Islet precursor cell (in vitro differentiated cells): ENCODE measurements at places on chromosomes 7 and 10.
A peak's percentile ranks its signal among the peaks of the same experiment; 100 is the strongest.

- DNase-seq, result no peak
These were observed 5.6 kb downstream of the PARP12 start for GRCh38 chr7:140057143-140057535.

GRCh38 chr10:33293531-33294170, 40.8 kb downstream of the NRP1 start:
- no peak for DNase-seq

GRCh38 chr7:122261442-122261841, 43.1 kb downstream of the FEZF1 start:
- DNase-seq, result no peak

GRCh38 chr7:100888988-100889750, at the start of gene UFSP1:
TSS of gene UFSP1 (minus strand) at chr7:100889715. CDS start at chr7:100889271, 444 bp downstream.
- no peak for DNase-seq

DNA sequence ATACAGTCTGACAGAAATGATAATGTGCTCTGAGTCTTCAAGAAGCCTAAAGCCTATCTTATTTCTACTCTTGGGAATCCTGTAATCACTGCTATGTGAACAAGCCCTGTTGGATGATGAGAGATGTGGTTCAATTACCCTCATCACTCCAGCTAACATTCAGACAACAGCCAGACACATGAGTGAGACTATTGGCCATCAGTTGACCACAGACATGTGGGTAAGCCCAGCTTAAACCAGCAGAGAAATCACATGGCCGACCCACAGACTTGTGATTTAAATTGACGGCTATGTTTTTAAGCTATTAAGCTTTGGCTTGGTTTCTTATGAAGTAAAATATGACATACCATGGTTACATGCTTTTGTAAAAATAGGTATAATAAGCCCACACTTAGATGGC, 2.6 kb downstream of the MBL2 start:
- no peak for DNase-seq

- DNase-seq, result no peak
These were observed 13.2 kb upstream of the AQP1 start for GRCh38 chr7:30898411-30898810.

GRCh38 chr10:58780476-58780875, 267.8 kb downstream of the BICC1 start:
- DNase-seq, result no peak

- no peak for DNase-seq
These were observed 37.8 kb downstream of the DPYSL4 start for GRCh38 chr10:132224343-132225072.

- peak; percentile 50 for DNase-seq
These were observed 3.1 kb upstream of the HOXA10 start for GRCh38 chr7:27176962-27177794.

- DNase-seq, result no peak
These were observed 42.4 kb downstream of the CRCP start for GRCh38 chr7:66157060-66157459.

DNA sequence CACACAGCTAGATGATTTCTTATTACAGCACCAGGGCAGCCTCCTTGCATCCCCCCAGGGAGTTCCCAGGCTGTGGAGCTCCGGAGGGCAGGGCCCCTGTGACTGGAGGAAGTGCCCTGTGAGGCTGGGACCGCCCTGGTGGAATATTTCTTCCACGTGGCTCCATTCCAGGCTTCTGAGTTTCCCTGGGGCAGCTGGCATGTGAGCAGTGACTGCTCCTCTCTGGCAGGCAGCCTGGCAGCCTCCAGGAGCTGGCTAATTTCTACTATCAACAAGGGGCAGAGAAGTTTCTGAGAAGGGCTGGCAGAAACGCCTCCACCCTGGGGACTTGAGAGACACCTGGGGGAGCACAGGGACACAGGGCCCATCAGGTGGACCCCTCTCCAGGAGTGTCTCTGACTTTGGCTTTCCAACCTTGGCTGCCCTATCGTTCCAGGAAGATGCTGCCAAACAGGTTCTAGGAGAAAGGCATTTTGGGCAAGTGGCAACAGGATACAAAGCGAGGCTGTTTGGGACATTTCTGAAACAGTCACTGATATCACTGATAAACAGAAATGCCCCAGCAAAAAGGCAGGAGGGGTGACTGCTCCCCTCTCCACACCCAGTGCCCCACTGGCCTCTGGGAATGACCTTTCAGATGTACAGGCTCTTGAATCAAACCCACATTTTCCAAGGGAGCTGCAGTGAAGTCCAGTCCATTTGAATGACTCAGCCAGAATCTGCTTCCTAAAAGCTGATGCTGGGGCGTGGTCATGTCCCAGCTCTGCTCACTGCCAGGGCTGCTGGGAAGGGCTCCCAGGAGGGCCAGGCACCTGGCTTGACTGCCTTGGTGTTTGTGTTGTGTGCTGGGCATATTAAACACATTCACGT, 16.1 kb downstream of the MYOF start:
- DNase-seq, result peak; percentile 95

GRCh38 chr7:112252691-112253090, 46.2 kb downstream of the ZNF277 start:
- no peak for DNase-seq

- no peak for DNase-seq
These were observed 97.2 kb upstream of the LRRC4 start for GRCh38 chr7:128128401-128128800.

- DNase-seq, result no peak
These were observed 210.7 kb downstream of the ADK start for GRCh38 chr10:74361678-74362077.

GRCh38 chr10:92208736-92209135, 82.1 kb downstream of the CPEB3 start:
- DNase-seq, result no peak

- no peak for DNase-seq
These were observed 108.4 kb downstream of the C10orf90 start for GRCh38 chr10:126561921-126562680.

DNA sequence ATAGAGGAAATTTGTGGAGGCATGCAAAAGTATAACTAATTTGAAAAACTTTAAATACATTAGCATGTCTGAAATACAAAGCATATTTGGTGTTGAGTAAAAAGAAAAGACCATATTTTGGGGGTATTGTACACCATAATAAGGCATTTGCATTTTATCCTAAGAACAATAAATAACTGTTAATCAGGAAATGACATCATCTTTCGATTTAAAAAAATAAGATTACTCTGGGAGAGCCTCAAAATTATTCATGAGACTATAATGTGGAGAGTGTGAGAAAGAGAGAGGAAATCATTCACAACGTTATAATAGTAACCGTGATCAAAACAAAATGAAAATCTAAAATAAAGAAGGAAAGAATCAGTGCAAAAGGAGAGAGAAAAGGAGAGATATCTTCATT, 712.3 kb upstream of the POT1 start:
- DNase-seq, result no peak

DNA sequence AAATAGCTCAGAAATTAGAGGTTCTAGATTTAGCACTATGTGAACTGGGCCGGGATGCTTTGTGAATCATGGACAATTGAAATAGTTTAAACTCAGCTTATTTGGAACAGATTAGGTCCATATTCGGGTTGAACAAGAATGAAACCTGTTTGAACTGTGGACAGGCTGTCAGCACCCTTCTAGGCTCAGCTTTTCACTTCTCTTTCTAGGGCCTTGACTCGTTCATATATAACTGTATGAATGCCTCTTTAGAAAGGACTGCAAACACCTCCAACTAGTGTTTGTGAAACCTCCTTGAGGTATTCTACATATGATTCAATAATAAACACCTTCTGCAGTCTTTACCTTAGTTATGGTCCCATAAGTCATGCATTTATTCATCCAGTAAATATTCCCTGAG, 115.6 kb downstream of the REEP3 start:
- DNase-seq, result no peak

GRCh38 chr10:8296090-8296733, 241.7 kb downstream of the GATA3 start:
- peak; percentile 91 for DNase-seq

GRCh38 chr7:127392182-127392565, 334 bp downstream of the ZNF800 start:
- DNase-seq, result peak; percentile 70

DNA sequence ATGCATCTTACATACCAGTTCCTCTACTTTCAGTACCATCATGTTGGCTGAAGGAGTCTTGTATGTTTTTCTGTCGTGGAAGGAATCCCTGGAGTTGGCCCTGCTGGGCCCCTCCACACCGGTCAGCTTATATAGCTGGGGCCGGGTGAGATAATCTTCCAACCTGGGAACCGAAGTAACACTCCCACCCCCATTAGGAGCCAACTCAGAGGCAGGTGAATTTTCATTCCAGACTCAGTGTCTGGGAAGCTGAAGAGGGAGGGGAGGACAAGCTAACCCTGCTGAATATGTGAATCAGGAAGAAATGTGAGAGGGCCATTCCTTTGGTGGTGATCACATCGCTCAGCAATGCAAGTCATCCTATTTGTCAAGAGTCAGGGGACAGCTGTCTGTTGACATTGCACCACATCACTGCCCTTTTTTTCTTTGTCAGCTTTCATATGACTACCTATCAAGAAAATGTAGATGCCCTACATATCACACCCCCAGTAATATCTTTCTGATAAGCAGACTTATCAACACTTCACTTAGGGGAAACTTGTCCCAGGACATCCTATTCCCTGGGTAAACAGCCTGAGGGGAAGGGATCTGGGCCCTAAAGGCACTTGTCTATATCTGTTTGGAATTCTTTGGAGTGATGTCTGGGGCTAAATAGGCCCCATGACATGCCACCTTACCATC, at the start of gene ANKRD1:
Gene ANKRD1, minus strand, starts transcription at position 102 of the 681 bp plus-strand sequence. Its CDS starts 60 bp downstream, at position 42.
- DNase-seq, result peak; percentile 98

DNA sequence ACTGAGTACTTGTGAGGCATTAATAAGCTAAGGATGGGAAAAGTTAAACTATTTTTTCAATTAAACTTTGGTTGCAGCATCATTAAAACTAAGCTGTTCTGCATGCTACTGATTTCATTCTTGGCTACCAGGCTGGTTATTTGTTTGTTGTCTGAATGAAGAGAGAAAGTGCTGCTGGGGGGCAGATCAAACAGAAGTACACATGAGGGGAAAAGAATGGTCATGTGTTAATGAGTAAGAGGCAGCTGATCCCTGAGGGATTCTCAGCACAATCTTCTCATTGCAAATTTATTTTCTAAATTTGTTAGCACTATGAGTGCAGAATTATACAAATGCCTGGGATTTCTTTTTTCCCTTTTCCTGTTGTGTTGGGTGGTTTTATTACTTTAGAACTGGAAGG, 213.2 kb upstream of the HPS1 start:
- DNase-seq, result no peak

GRCh38 chr10:94108200-94108599, 114.5 kb downstream of the PLCE1 start:
- no peak for DNase-seq

DNA sequence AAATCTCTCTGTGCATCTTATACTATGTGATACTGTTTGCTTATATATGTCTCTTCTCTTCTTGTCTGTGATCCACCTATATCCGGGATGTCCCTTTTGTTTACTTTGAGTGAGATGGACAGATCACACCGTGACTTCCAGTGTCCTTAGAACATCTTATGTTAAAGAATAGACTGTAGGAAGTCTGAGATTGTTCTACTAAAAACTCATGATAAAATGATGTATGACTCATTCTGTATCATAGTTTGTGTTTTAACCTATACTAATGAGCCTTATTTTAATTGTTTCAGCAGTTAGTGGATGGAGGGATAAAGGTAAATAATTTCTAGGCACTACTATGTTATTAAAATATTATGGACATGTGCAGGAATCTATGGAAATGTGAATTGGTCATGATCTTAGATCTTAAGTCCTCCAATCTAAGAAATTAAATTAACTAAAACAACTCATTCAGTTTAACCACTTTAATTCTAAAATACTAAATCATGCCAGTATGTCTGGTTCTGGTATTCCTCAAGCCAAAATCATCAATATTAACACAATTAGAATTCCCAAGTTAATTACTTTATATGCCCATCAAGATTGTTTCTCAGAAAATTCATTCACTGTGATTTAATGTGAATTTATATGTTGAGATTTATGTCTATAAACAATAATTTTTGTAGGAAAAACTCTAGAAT, 32.0 kb downstream of the ITGB8 start:
- DNase-seq, result no peak

DNA sequence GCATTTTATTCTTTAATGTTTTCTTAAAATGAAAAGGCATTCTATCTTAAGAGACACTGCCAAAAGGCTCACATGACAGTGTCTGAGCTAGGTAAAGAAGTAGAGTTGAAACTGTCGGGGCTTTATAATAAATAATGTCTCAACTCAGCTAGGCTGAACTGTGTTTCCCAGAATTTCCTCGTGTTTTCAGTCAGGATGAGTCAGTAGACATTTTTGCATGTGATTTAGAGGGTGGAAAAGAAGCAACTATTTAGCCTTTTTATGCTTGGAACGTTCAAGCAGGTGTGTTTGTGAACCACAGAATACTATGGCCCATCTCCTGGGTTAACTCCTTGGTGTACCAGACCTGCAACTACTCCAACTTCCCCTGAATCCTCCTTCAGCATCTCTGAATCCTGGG, 23.4 kb upstream of the LIPA start:
- no peak for DNase-seq

- no peak for DNase-seq
These were observed 22.8 kb downstream of the CFAP46 start for GRCh38 chr10:132919374-132920100.

DNA sequence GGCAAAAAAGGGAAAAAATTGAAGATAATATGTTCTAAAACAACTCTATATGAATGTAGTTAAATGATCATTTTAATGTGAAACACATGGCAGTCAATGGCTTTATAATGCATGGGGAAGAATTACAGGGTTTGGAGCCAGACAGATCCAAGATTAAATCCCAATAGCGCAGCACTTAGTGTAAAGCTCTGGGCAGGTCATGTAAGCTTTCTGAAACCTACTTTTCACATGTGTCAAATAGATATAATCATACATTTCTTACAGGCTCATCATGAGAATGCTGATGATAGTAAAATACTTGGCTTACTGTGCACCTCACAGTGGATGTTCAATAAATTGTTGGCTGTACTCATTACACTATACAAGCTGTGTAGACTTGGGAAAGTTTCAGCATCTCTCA, 48.0 kb upstream of the ZNF365 start:
- no peak for DNase-seq

DNA sequence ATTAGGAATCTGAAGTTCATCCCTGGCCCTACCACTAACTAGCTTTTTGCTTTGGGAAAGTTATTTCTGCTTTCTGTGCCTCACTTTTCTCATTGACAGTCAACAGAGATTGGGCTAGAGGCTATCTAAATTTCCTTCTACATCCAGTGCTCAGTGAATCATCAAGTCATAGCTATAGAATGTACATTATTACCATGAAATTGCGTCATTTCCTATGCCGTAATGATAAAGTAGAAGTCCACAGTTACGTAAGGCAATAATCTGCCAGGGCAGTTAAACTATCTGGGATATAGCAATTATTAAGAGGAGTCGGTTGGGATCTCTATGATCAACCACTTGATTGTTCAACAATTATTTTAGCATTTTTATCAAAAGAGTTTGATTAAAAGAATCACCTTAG, 64.4 kb downstream of the ITGB8 start:
- no peak for DNase-seq

GRCh38 chr7:1106793-1107421, 19.0 kb downstream of the GPER1 start:
- no peak for DNase-seq

- DNase-seq, result no peak
These were observed 97.7 kb downstream of the PRKG1 start for GRCh38 chr10:51171946-51172345.
